ENCODE measurements at places on chromosomes 12 and 14. TPM values are rescaled to one million over a fixed set of nuclear protein-coding genes. Genes with fewer than 3 reads are reported as not detected.

The ARG2 gene
- 3.5 TPM for total RNA-seq

The LRRIQ1 gene
- total RNA-seq: 0.62 TPM

The RDH12 gene
- total RNA-seq: under 0.01 TPM

The RNASE7 gene
- not detected for total RNA-seq

The CRIP1 gene
- 0.50 TPM for total RNA-seq

The ERGIC2 gene
- total RNA-seq: 109 TPM

The PPP1R1A gene
- total RNA-seq: not detected

The FCF1 gene
- 33.2 TPM for total RNA-seq

The SERPINA1 gene
- 0.22 TPM for total RNA-seq

The IGF1 gene
- 0.25 TPM for total RNA-seq

The SLC17A8 gene
- total RNA-seq: not detected

The ITGA5 gene
- 458 TPM for total RNA-seq

The TAS2R8 gene
- not detected for total RNA-seq

The GRIP1 gene
- 3.5 TPM for total RNA-seq

The RTN1 gene
- 0.12 TPM for total RNA-seq

The OLR1 gene
- total RNA-seq: not detected

The GUCY2C gene
- total RNA-seq: not detected

The LRP1 gene
- total RNA-seq: 222 TPM

The SPTB gene
- total RNA-seq: under 0.01 TPM

The SMAGP gene
- total RNA-seq: 10.2 TPM

The NRL gene
- total RNA-seq: 1.00 TPM

The NPAS3 gene
- total RNA-seq: 1.4 TPM

The FOXG1 gene
- under 0.01 TPM for total RNA-seq

The KRT72 gene
- total RNA-seq: not detected

The NAP1L1 gene
- total RNA-seq: 264 TPM

The SPTLC2 gene
- total RNA-seq: 59.3 TPM

The ADAMTS20 gene
- total RNA-seq: not detected

The CBLN3 gene
- 5.5 TPM for total RNA-seq

The VASH1 gene
- total RNA-seq: 6.4 TPM

The BEST3 gene
- total RNA-seq: 0.12 TPM

The ADCY4 gene
- 8.1 TPM for total RNA-seq

The PLEKHG7 gene
- total RNA-seq: not detected

The IAPP gene
- not detected for total RNA-seq

The MUCL1 gene
- total RNA-seq: not detected

The TSPAN11 gene
- total RNA-seq: under 0.01 TPM

The NOVA1 gene
- 4.1 TPM for total RNA-seq

The CDC42BPB gene
- total RNA-seq: 96.5 TPM

The RPAP3 gene
- total RNA-seq: 18.4 TPM

The CAPRIN2 gene
- total RNA-seq: 25.7 TPM

The POTEM gene
- not detected for total RNA-seq

The NR4A1 gene
- 3.9 TPM for total RNA-seq

The PPP2R5E gene
- total RNA-seq: 19.4 TPM

The EXOC3L4 gene
- total RNA-seq: 0.50 TPM

The MYO1H gene
- total RNA-seq: not detected

The PIWIL1 gene
- not detected for total RNA-seq

The KRT2 gene
- total RNA-seq: not detected

The C3AR1 gene
- 0.12 TPM for total RNA-seq

The CNTN1 gene
- 16.2 TPM for total RNA-seq

The ATXN7L3B gene
- total RNA-seq: 25.0 TPM

The TDRD9 gene
- total RNA-seq: 2.2 TPM

The NINJ2 gene
- total RNA-seq: 0.77 TPM

The CLEC2D gene
- total RNA-seq: 5.4 TPM

The PIANP gene
- under 0.01 TPM for total RNA-seq

The GALNT4 gene
- total RNA-seq: 18.2 TPM
